Fibroblast of skin of back (primary cell): ENCODE measurements at places on chromosomes 3 and 15.

DNA sequence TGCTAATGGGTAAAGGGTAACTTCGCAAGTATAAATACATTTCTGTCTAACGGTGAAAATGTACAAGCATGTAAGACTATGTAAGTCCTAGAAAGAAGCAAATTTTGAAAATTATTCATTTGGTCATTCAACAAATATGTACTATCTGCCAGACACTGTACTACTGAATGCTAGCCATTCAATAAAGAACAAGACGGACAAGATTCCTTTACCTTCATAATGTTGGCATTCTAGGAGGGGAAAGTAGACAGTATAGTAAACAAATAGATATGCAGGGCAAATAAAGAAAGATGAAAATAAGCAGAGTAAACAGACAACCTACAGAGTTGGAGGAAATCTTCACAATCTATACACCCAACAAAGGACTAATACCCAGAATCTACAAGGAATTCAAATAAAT, 32.7 kb downstream of the C3orf70 start:
- DNase-seq = no peak

- DNase-seq = peak; percentile 92
Measured at GRCh38 chr3:112778353-112778948, 68.2 kb downstream of the CD200R1L start.

- no peak for DNase-seq
Measured at GRCh38 chr15:74380361-74381189, 13.1 kb upstream of the CYP11A1 start.

DNA sequence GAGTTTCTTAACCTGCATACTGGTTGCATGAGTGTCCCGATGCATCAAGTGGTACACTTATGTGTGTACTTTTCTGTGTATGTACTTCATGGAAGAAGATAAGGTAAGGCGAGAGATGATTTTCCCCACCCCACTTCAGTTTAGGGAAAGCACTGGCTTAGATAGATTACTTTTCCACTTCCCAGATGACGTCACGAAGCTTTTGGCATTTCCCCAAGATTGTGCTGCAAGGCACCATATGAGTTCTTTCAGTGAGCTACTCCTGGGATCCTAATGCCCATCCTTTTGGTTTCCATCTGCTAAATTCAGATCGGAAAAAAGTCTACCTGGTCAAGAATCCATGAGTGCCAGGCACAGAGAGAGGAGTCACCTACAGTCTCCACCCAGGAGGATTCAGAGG, 4.5 kb downstream of the IL17RB start:
- DNase-seq = peak; percentile 31

DNA sequence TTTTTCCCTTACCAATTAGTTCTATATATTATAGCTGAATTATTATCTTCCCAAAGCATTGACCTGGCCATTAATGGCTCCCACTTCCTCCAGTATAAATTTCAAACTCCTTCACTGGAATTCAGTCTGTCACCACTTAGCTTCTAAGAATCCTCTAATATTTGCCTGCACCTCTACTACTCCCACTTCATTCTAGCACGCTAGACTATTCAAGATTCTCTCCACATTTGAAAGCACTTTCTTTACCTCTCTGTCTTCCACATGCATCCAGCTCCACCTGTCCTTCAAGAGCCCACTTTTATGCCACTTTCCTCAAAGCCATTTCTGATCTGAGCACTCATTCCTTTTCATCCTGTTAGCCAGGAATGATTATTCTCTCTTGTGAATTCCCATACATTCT, 15.0 kb downstream of the SENP8 start:
- no peak for DNase-seq

- DNase-seq = peak; percentile 35
Measured at GRCh38 chr3:107897471-107898061, 193.3 kb downstream of the CD47 start.

DNA sequence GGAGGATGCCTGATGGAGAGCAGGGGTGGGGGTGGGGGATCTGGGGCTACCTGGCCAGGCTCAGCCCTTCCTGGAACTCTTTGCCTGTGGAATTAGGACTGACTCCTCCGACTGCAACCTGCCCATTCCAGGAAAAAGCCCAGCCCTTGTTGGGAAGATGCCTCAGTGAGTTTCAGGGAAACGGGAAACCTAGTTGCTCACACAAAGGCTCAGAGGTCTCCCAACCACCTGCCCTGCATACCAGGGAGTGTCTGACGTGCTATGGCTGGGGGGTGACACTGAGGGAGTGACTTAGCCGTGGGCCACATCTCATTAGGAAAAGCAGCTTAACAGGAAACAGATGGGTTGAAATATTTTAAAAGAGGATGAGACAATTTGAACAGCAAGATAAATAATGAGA, 27.9 kb downstream of the CYP8B1 start:
- no peak for DNase-seq

DNA sequence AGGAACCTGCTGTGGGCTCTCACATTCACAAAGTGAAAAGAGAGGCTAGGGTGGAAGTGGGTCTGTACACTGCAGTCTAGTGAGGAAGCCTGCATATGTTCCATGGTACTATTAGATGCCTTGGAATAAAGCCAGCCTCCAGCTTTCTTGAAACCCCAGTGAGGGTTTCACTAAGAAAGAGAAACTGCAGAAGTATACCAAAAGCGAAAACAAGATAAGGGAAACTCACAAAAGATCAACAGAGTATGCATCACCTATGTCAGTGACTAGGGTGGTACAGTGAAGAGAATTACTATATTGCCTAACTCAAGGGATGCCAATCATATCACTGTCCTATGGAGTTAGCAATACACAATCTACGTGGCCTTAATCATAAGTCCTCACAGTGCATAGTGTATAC, 212.5 kb upstream of the GADL1 start:
- DNase-seq = no peak

- DNase-seq = no peak
Measured at GRCh38 chr3:129648391-129648790, 41.9 kb upstream of the PLXND1 start.

DNA sequence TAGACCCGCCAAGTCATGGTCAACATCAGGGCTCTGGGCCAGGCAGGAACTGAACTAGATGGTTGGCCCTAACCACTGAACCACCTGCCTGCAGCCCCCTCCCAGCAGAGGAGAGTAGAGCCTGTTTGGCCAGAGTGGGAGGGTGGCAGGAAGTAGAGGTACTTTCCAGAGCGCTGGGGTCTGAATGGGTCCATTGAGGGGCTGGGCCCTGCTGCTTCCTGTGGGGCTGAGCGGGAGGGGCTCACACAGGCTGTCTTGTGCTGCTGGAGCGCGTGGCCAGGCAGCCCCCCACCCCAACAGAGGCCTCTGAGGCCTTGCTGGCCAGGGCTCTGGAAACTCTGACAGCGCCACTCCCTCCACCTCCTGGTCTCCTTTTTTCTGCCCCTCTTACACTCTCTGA, 17.4 kb downstream of the CSPG4 start:
- no peak for DNase-seq

- DNase-seq = peak; percentile 12
Measured at GRCh38 chr3:100825574-100825973, 116.3 kb downstream of the TFG start.

DNA sequence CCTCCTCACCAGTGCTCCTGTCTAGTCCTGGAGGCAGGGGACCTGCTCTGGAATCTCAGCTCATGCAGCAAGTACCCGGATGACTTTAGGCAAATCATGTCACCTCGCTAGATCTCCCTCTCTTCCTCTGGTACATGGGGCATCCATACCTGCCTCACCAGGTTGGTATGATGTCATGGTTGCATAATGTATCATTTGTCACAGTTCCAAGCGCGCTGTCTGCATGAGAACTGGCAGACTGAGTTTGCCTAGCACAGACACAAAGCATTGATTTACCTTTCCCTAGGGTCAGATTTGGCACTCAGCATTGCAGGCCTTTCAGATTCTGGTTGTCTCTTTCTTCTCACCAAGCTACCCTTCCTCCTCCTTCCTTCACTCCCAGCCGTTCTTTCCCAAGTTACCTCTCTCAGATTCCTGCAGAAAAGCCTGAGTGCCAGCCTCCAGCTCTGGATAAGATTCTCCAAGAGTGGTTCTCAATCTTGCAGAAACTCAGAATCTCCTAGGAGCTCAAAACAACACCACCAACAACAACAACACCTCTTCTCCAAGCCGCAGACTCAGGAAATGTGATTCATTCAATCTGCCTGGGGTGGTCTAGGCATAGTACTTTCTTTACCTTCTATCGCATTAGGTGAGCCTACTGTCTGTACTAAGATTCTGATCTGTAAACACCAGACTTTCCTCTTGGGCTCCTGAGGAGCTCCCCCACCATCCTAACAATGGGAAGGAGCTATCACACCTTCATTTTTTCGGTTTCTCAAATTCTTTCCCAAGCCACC, 29.5 kb downstream of the FAM43A start:
- no peak for DNase-seq

GRCh38 chr15:77474310-77474988, 53.8 kb downstream of the HMG20A start:
- DNase-seq = no peak

GRCh38 chr3:100256731-100257151, 4.1 kb upstream of the TBC1D23 start:
- peak; percentile 51 for DNase-seq

- no peak for DNase-seq
Measured at GRCh38 chr3:64901986-64902516, 214.3 kb upstream of the ADAMTS9 start.

GRCh38 chr3:184405075-184406030, 25.5 kb downstream of the CHRD start:
- no peak for DNase-seq

DNA sequence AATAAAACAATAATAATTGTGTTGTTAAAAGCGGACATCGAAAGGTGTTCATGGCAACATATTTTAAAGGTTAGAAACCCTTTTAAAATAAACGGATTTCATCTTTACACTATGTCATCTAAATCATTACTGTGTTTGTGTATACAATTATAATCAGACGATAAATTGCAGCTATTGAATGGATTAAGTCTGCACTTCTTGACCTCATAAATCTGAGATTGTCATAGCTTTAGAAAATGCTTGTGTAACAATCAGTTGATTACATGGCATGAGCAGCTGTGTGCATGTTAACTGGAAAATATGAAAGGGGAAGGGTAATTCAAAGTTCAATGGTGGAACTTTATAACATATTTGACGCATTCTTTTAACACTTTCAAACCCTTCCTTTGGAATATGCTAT, 152.4 kb upstream of the MDFIC2 start:
- DNase-seq = no peak

DNA sequence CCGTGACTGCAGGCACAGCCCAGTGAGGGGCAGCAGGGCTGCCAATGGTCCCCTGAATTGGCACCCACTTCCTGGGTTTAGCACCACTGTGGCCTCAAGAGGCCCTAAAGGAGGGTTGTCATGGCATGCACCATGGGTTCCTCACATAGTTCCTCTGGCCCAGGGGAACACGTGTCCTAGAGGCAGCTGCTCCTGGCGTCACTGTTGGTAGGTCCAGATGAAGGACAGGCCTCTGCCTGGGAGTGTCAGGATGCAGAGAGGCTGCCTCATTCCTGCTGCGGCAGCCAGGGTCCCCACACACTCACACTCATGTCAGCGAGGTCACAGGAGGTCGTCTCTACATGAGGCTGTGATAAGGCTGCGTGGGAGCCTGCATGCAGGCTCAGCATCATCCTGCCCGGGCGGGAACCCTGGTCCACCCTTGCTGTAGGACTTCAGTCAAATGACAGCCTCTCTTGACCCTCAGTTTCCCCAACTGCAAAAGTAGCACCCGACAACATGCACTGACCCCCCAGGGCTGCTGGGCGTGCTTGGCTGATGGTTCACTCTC, 26.1 kb upstream of the SFMBT1 start:
- no peak for DNase-seq

- DNase-seq = no peak
Measured at GRCh38 chr3:182500289-182500688, 293.0 kb upstream of the ATP11B start.

DNA sequence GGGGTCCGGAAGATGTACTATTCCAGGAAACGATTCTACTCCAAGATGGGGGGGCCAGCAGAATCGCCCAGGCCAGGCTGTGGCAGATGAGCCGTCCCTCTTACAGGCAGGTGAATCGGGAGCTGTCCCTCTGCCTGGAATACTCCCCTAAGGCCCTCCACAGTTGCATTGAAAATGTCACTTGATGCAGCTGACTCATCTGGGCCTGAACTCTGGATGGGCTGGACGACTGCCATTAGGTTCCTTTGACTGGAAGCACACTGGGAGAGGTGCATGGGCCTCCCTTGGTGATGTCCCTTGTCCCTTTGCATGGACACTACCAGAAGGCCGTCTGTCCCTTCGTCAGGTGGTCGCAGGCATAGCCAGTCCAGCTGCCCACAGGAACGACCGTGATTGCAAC, 69.6 kb upstream of the HRH1 start:
- no peak for DNase-seq

- peak; percentile 100 for DNase-seq
Measured at GRCh38 chr15:82159922-82160321, 102.6 kb downstream of the EFL1 start.

GRCh38 chr3:62024882-62025281, 348.5 kb downstream of the FEZF2 start:
- DNase-seq = no peak

- no peak for DNase-seq
Measured at GRCh38 chr3:137097386-137097785, 139.6 kb downstream of the IL20RB start.

GRCh38 chr3:119745942-119746341, 36.0 kb upstream of the NR1I2 start:
- DNase-seq = no peak

DNA sequence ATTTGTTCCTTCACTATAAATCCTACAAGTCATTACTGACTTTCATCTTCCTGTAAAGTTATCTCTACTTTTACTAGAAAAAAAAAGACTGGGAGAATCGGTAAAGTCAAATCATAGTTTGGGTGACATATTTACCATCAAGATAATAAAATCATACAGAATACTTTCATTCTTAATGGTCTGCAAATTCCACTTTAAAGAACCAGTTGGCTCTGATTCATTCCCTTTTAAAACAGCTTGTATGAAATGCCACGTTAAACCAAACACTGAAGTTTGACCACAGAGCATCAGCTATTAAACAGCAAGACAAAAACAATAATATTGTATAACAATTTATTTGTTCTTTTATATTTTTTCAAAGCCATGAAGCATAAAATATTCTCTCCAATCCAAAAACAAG, 100.7 kb downstream of the FBN1 start:
- DNase-seq = peak; percentile 54

DNA sequence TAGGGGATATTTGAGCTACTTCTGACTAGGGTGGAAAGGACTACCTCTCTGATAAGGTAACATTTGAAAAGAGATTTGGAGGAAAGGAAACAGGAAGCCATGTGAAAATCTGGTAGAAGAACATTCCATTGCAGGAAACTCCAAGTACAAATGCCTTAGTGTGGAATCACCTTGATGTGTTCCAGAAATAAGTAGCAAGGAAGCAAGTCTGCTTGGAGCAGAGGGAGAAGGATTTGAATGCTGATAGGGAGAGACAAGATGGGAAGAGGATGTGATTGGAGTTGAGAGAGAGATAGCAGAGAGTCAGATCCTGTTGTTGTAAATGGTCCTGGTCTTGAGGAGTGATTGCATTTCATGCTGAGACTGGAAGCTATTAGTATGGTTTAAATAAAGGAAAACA, 335.1 kb upstream of the DCBLD2 start:
- DNase-seq = peak; percentile 33

GRCh38 chr15:66849746-66850077, 147.7 kb downstream of the SMAD6 start:
- DNase-seq = no peak

- no peak for DNase-seq
Measured at GRCh38 chr15:45604326-45604725, 17.1 kb downstream of the BLOC1S6 start.

GRCh38 chr3:172675441-172676193, 35.2 kb downstream of the NCEH1 start:
- peak; percentile 68 for DNase-seq

GRCh38 chr3:149174901-149175300, 45.5 kb downstream of the HPS3 start:
- peak; percentile 30 for DNase-seq

- DNase-seq = no peak
Measured at GRCh38 chr15:92819278-92820235, 80.6 kb upstream of the CHD2 start.
